Activated T-cell treated with anti-CD3 and anti-CD28 coated beads, Interleukin-2, amount 50 U/mL, for 48 hours (primary cell): ENCODE measurements at places on chromosomes 11 and 22.

GRCh38 chr11:289712-290620 lies 1.0 kb downstream of the PGGHG start:
- no peak for DNase-seq

GRCh38 chr11:123116486-123116885 lies 54.5 kb upstream of the HSPA8 start:
- no peak for DNase-seq

DNA sequence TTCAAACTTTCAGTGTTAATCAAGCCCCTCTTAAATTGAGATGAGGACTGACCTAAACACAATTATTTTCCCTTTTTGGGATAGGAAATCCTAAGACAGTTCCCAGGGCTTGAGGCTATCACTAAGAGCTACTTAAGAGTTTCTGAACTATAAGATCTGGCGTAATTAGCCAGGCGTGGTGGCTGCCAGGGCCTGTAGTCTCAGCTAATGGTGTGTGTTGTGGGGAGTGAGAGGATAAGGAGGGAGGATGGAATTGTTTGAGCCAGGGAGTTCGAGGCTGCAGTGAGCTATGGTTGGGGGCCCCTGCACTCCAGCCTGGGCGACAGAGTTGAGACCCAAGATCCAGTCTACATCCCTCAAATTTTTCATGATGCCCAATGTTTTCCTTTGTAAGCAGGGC lies 23.5 kb upstream of the EXPH5 start:
- no peak for DNase-seq

DNA sequence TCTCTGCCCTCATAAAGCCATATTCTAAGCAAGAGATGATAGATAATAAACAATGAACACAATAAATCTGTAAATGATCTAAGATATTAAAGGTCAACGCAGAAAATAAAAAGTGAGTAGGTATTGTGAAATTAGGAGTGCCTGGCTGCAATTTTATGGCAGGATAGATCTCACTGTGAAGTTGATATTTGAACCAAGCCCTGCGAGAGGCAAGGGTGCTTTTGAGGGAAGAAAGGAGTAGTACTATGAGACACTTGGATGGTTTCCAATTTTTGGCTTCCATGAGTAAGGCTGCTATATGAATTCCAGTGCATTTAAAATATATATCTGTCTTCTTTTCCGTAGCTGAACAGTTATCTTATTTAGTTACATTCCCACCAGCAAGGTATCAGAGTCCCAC lies 720.0 kb upstream of the CNTN5 start:
- DNase-seq: no peak

DNA sequence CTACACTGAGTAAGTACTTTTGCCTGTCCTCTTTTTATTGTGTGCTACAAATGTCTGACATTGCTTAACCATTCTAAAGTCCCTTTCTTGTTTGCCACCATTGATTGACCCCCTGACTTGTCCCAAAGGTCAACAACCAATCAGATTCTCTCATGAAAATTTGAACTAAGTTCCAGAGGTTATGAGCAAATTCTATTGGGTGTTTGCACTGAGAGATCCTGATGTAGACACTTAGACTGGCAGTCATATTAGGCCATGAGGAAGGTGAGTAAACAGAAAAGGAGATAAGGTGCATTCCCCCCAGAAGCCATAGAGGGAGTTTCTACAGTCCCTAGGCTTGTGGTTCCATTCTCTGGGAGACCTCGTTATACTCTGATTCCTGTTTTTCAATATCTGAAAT lies 101.3 kb upstream of the E2F8 start:
- no peak for DNase-seq

GRCh38 chr11:44538375-44539054 lies 26.9 kb upstream of the CD82 start:
- peak; percentile 86 for DNase-seq

GRCh38 chr11:12962306-12962705 lies 46.8 kb upstream of the RASSF10 start:
- DNase-seq: no peak

DNA sequence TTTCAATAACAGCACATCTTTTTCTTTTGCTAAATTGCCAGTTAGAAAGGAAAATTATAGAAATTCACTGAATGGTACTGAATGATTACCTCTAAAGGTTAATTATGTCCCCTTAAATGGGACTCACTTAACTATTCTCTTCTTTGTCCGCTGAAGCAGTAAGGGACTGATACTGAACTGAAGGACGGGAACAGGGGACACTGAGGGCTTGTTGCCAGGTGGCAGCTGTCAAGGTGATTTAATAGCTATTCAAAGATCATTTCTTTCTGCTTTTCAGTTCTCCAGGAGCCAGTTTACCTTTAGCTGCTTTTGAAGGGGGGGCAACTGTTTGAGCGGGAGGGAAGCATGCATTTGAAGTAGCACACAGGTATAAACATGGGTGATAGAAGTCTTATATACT lies 325.4 kb upstream of the CCDC90B start:
- no peak for DNase-seq

GRCh38 chr11:103619480-103619879 lies 417.0 kb upstream of the DDI1 start:
- DNase-seq: no peak

DNA sequence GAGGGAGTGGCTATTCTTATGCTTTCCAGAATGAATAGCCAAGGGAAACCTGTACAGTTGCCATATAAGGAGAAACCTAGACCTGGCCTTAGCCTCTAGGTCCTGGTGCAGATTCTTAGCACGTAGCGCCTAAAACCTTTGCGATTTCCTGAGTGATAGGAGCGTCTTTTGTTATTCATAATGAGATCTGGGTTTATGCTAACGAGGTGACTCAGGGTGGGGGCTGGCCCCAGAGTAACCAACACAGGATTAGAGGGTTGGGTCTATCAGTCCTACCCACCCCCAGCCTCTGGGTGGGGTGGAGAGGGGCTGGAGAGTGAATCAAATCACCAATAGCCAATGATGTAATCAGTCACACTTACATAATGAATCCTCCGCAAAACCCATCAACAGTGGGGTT lies 73.4 kb upstream of the PARVG start:
- peak; percentile 31 for DNase-seq
